Transverse colon (tissue), 4 donors: ENCODE measurements at places on chromosomes 3 and 15. TPM values are rescaled to one million over a fixed set of nuclear protein-coding genes. Genes with fewer than 3 reads are reported as not detected.

- no peak overlapping the region for H3K4me3 ChIP-seq
- H3K36me3 ChIP-seq, result no peaks in the 10 kb centered on the region
Observed at GRCh38 chr3:182294696-182295095, 498.6 kb upstream of the ATP11B start.

- peaks cover 23% of the 10 kb centered on the region for H3K4me1 ChIP-seq
- no peaks in the 10 kb centered on the region for H3K36me3 ChIP-seq
- H3K27ac ChIP-seq, result no peak overlapping the region
- no peaks in the 10 kb centered on the region for H3K27me3 ChIP-seq
- no peak for DNase-seq
- H3K4me3 ChIP-seq, result no peak overlapping the region
Observed at GRCh38 chr15:99578809-99579208, 13.0 kb downstream of the MEF2A start.

GRCh38 chr15:28456476-28457395 lies 76.0 kb downstream of the GOLGA8G start:
- H3K4me3 ChIP-seq, result no peak overlapping the region
- no peaks in the 10 kb centered on the region for H3K36me3 ChIP-seq
- H3K27me3 ChIP-seq, result peaks cover 12% of the 10 kb centered on the region
- no peak for DNase-seq
- no peaks in the 10 kb centered on the region for H3K4me1 ChIP-seq

DNA sequence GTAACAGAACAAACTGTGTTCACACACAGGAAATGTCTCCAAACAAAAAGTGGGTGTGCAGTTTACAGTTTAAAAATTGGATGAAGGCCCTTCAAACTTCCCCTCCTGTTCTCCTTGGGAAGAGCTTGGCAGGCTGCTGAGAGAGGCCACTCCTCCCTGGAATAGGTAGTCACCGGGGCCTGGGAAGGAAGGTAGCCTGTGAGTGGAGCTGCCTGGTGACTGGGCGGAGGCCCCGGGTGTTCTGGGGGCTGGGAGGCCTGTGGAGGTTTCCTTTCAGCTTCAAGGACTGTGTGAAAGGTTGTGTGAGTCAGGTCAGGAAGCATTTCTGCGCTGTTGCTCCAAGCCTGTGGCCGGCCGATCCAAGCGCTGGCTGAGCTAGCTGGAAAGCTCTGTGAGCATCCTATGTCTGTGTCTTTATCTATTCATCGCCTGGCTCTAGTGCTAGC lies 14.1 kb downstream of the SLCO3A1 start:
- DNase-seq, result peak; percentile 85
- peaks cover 14% of the 10 kb centered on the region for H3K4me1 ChIP-seq
- no peaks in the 10 kb centered on the region for H3K27me3 ChIP-seq
- H3K36me3 ChIP-seq, result no peaks in the 10 kb centered on the region

DNA sequence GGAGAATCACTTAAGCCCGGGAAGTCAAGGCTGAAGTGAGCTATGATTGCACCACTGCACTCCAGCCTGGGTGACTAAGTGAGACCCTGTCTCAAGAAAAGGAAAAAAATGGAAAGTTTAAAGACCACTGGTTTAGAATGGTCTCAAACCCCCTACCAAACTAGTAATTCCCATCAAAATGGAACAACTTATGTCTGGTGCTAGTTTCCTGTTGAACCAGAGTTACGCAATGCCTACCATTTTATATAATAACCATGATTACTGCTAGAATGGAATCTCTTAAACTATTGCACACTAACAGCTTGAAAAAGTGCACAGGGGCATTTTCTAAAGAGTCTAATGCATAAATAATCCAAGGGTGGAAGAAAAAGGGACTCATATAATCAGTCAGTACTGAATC lies 43.6 kb downstream of the DMXL2 start:
- peaks cover 10% of the 10 kb centered on the region for H3K4me1 ChIP-seq
- no peak overlapping the region for H3K4me3 ChIP-seq
- no peaks in the 10 kb centered on the region for H3K36me3 ChIP-seq
- no peaks in the 10 kb centered on the region for H3K27me3 ChIP-seq
- no peak overlapping the region for H3K27ac ChIP-seq

DNA sequence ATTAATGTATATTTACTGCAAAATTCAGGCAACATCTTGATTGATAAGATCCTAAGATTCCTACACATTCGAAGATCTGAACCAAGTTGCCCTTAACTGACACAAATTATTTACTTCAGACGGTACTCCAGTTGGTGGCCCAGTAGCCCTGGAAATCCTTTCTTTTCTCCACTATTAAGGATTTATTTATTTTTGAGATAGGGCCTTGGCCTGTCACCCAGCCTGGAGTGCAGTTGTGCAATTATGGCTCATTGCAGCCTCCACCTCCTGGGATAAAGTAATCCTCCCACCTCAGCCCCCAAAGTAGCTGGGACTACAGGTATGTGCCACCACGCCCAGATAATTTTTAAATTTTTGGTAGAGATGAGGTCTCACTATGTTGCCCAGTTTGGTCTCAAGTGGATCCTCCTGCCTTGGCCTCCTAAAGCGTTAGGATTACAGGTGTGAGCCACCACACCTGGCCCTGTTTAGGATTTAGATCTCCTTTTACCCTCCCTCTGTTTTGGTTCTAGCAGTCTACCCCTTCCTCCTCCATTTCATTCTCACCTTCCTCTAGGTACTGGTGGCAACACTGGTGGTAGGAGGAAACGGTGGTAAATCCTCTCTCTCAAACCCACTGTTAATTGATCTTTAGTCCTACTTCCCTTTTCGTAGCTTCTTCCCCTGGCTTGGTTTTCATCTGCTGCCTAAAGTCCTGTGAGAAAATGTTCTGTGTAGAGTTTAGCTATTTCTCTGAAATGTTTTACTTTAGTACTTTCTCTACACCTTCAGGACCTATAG lies 12.7 kb upstream of the ZNF609 start:
- H3K36me3 ChIP-seq, result no peaks in the 10 kb centered on the region
- no peak overlapping the region for H3K4me3 ChIP-seq
- no peaks in the 10 kb centered on the region for H3K27me3 ChIP-seq
- no peak for DNase-seq
- no peak overlapping the region for H3K27ac ChIP-seq

DNA sequence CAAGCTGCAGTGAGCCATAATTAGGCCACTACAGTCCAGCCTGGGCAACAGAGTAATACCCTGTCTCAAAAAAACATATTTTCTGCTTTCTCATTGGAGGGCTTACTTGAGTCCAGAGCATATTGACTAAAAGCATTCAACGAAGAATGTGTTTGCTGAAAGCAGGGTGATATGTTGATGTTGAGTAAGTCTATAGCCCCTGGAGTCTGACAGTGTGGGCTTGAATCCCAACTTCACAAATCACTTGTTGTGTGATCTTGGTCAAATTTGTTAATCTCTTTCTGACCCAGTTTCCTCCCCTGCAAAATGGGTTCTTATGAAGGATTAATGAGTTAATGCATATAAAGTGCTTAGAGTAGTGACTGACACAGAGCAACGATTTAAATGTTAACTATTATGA lies 403.9 kb downstream of the MECOM start:
- H3K27me3 ChIP-seq, result no peaks in the 10 kb centered on the region
- no peak overlapping the region for H3K4me3 ChIP-seq
- DNase-seq, result no peak
- H3K4me1 ChIP-seq, result no peaks in the 10 kb centered on the region
- H3K27ac ChIP-seq, result peak overlapping the region; percentile 10

- H3K4me3 ChIP-seq, result no peak overlapping the region
- H3K27ac ChIP-seq, result no peak overlapping the region
- no peaks in the 10 kb centered on the region for H3K27me3 ChIP-seq
- no peak for DNase-seq
- H3K36me3 ChIP-seq, result no peaks in the 10 kb centered on the region
Observed at GRCh38 chr3:190718671-190719070, 143.8 kb downstream of the GMNC start.

DNA sequence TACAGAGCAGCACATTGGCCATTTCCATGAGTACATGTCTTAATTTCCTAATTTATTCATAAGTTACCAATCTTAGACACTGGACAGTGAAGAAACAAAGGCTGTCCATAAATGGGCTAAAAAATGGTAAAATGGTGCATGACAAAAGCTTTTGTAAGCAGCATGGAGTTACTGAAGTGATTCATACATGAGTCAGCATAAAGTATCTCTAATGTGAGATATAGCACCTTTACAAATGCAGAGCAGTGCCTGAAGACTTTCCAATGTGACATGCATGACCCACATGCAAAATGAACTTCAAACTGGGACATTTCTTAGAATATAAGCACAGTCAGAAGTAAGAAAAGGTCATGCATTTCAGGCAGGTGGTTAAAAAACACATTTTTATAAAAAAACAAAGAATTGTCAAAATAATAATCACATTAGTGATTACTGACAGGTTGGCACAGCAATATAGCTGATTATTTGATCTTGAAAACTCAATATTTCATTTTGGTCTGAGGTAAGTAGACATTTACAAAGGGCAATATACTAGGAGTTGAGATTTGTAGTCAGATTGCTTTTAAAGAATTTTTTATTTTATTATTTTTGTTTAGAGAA lies 299.3 kb downstream of the PLCL2 start:
- H3K4me1 ChIP-seq, result no peaks in the 10 kb centered on the region
- H3K4me3 ChIP-seq, result no peak overlapping the region
- H3K36me3 ChIP-seq, result no peaks in the 10 kb centered on the region
- no peaks in the 10 kb centered on the region for H3K27me3 ChIP-seq

DNA sequence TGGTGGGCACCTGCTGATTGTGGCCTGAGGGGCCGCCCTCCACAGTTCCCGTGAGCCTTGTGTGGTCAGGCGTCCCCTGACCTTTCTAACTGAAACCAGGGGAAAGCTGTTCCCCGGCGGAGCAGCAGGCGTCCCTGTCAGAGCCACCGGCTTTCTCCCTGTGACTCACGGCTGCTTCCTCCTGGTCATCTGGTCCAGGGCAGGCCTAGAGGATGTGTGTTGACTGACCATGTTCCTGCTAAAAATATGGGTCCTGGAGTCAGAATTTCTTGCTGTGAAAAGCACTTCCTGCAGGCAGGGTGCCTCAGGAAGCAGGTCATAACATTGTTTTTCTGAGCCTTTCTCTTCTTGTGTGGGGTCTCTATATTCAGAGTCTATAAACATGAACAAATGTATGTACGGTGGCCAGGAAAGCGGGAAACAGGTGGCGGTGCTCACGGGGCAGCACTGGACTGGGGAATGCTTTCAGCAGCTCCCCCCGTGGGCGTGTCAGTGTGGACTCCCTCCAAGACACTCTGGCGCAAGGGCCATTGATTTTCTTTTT lies 38.4 kb upstream of the CGNL1 start:
- H3K27ac ChIP-seq, result no peak overlapping the region
- no peak for DNase-seq
- no peak overlapping the region for H3K4me3 ChIP-seq
- H3K27me3 ChIP-seq, result no peaks in the 10 kb centered on the region
- H3K4me1 ChIP-seq, result no peaks in the 10 kb centered on the region

DNA sequence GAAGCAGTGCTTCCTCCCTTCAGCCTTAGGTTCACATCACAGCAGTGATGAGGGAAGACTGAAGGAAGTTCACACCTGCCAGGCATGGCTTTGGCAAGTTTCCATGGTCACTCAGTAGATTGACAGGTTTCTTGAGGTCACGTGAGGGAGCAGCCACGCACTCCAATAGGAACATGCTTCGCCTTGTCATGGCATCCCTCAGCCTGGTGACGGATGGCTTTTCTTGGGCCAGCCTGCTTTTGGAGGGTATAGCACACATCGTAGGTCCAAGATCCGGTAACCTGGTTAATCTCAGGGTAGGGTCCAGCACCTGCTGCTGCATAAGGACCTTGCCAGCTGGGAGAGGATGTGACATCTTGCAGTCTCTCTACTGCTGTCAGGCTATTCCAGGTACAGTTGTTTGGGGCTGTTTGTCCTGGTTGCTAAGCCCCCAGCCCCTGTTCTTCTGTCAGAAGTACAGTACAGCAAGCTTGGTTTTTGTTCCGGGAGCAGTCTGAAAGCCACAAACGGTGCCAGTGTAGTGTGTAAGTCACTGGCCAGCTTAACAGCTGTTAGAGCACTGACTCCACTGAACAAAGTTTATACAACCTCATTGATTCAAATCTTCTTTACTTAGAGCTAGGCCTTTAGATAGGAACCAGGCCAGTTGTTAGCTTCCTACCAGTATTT lies 42.3 kb downstream of the PSMD6 start:
- no peaks in the 10 kb centered on the region for H3K27me3 ChIP-seq
- H3K4me3 ChIP-seq, result no peak overlapping the region
- no peaks in the 10 kb centered on the region for H3K36me3 ChIP-seq

DNA sequence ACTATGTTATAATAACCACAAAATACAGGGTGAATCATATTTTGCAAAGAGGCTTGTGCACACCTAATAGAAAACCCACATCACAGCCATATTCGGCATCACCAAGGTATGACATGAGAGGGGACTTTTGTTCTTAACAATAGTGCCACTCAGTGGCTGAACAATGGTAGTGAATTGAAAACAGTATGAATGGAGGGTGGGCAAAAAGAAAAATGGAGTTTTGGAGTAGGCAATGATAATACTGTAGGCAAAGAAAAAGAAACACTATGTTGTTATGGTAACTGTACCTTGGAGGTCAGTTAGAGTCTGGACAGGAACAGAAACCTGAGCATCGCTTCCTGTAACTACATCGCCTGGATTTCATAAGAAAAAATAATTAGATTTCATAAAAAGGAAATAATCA lies 348.6 kb downstream of the PLCL2 start:
- no peak for DNase-seq
- H3K27me3 ChIP-seq, result no peaks in the 10 kb centered on the region
- no peak overlapping the region for H3K4me3 ChIP-seq
- H3K36me3 ChIP-seq, result no peaks in the 10 kb centered on the region
- H3K4me1 ChIP-seq, result no peaks in the 10 kb centered on the region

DNA sequence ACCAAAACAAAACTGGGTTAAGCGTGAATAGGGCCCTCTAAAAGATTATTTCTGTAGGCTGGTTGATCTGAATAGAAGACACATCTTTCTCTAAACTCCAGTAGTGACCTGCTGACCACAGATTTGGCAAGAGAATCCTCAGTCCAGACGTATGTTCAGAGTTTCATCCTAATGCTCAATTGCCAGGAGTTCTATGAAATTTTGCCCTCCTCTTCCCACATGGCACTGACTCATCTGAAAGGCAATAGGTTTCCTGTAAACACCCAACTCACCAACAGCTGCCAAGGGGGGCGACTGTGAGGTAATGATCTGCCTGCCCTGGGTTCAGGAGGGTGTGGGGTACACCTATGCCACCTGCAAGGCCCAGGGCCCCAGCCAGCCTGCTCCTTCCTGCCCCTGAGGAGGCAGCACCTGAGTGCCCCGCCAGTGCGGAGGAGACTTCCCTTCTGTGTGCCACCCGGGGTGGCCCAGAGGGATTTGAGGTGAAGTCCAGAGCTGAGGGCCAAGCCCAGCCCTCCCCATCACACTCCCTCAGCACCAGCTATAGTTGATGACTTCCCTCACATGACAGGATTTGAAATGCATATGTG lies 8.4 kb upstream of the PLA2G4D start:
- no peaks in the 10 kb centered on the region for H3K36me3 ChIP-seq
- no peak for DNase-seq
- peaks cover 15% of the 10 kb centered on the region for H3K4me1 ChIP-seq
- H3K27ac ChIP-seq, result no peak overlapping the region
- H3K4me3 ChIP-seq, result no peak overlapping the region

Gene PSMD2
- total RNA-seq, result 234 TPM

Gene TP63
- not detected for total RNA-seq

Gene CEMIP
- 0.32 TPM for total RNA-seq

Gene ABI3BP
- total RNA-seq, result 14.3 TPM

Gene GOLGA8S
- not detected for total RNA-seq

Gene SLC9C1
- total RNA-seq, result not detected

Gene PDCD6IP
- 89.0 TPM for total RNA-seq

Gene IL17RB
- total RNA-seq, result not detected

Gene SNX1
- 42.4 TPM for total RNA-seq
